Stimulated activated CD8-positive, alpha-beta memory T cell treated with anti-CD3 and anti-CD28 coated beads, Interleukin-4, amount 100 ng/mL, for 4 hours (primary cell): ENCODE measurements at places on chromosomes 3 and 15.

GRCh38 chr15:37872661-37873060, 61.8 kb upstream of the TMCO5A start:
- no peak for DNase-seq

GRCh38 chr3:28853830-28854229, 427.0 kb upstream of the RBMS3 start:
- DNase-seq, result no peak

- no peak for DNase-seq
Observed at GRCh38 chr3:34793057-34793456, 846.3 kb upstream of the ARPP21 start.

- DNase-seq, result no peak
Observed at GRCh38 chr3:35320646-35321407, 318.5 kb upstream of the ARPP21 start.

GRCh38 chr3:115657168-115657567, 33.9 kb downstream of the GAP43 start:
- no peak for DNase-seq

DNA sequence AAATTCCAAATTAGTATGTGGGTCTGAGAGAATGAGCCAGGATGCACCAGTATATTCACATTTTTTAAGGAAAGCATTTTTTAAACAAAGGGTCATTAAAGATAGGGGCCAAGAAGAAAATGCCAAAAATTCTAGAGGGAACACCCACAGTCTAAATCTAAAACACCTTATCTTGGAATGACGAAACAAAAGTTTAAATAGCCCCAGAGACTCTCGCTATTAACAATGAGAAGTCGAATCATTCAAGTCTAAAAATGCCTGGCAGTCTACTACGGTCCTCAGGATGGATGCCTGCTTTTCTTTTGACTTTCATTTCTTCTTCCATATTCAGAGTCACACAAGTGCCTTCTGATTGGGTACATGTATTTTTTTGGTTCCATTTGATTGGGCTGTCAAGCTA, 66.3 kb downstream of the SSUH2 start:
- DNase-seq, result no peak

- no peak for DNase-seq
Observed at GRCh38 chr3:196700801-196701200, 11.2 kb downstream of the CEP19 start.

- DNase-seq, result no peak
Observed at GRCh38 chr15:57152666-57153539, 223.4 kb upstream of the CGNL1 start.

GRCh38 chr15:39474657-39475056, 106.2 kb upstream of the THBS1 start:
- no peak for DNase-seq

DNA sequence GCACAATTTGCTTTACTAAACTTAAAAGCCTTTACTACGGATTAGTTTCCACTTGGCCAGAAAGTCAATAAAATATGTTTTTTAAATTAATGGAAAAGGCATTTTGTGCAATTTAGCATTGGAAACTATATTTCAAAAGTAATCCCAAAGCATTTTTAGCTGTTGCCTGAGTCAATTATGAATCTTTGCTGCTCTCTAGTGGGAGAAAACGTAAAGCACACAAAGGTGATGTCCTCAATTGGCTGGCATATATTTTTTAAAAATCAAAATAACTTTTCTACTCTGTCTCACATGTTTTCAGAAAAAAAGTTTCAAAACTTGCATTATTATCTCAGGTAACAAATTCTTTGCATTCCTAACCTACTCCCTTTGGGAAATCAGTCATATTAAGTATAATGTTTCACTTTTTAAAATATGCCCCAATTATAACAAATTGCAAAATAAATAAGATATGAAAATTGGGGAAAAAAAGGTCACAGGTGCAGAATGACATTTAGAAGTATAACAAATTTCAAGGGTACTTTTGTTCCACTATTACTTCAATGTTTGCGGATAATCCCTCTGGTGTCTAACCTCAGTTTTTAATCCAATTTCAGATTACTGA, 47.2 kb upstream of the TEX55 start:
- no peak for DNase-seq

GRCh38 chr15:59764775-59765174, 75.7 kb upstream of the BNIP2 start:
- DNase-seq, result no peak

DNA sequence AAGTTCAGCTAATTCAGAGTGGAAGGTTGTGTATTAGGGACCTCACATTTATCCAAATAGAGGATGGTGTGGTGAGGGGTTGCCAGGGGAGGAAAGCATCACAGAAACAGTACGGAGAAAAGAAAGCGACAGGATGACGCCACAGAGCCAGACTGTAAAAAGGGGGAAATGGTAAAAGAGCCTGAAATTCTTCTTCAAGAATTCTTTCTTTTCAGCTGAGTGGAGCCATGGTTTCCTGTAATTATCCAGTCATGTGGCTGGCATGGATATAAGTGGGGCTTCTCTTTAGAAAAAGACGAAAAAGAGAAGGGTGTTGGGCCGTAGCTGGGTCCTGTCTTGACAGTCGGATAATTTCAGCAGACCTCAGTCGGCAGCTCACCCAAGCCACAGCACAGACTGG, 24.5 kb upstream of the PSMD6 start:
- DNase-seq, result no peak

GRCh38 chr3:152300029-152300731, 31.5 kb downstream of the MBNL1 start:
- DNase-seq, result no peak

DNA sequence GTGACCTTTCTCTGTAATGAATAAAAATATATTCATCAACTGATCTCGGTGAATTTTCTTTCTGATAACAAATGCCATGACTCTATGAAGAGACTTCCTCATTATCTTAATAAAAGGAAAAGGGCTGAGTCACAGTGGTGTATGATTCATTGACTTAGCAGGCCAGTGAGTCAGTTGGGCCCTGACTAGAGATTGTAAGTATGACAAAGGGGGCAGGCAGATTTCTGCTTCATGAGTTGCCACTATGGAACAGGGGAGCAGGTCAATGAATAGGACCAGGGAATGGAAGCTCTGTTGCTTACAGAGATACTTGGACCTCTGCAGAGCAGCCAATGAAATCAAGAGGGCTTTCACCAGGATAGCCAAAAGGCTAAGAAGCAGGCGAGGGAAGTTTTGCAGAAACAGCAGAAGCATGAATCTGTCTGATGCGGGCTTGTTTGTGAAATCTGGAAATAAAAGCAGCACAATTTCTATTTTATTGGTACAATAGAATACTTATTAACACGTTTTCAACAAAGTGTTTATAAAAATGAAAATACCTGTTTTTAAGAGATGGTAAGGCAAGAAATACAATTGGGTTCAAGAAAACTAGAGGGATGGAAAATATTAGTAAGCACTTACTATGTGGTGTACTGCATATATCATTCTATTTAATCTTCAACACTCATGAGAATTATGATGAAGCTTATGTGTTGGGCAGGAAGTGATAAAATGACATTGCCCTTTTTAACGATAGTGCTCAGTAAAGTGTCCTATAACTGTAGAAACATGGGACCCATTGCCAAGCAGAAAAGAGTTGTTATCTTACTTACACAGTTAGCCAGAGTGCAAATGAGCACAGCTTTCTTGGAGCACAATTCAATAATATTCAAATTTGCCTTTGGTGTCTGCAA, 169.8 kb upstream of the MYRIP start:
- DNase-seq, result no peak

DNA sequence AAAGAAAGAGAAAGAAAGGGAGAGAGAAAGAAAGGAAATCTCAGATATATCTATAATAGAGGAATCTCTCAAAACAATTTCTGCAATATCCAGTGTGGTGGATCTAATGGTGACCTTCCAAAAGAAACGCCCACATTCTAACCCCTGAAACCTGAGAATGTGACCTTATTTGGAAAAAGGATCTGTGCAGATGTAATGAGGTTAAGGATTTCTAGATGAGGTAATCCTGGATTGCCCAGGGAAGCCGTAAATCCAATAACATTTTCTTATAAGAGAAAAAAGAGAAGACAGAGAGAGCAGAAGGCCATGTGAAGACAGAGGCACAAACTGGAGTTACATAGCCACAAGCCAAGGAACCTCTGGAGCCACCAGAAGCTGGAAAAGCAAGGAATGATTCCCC, 307.6 kb downstream of the ZBTB20 start:
- no peak for DNase-seq

DNA sequence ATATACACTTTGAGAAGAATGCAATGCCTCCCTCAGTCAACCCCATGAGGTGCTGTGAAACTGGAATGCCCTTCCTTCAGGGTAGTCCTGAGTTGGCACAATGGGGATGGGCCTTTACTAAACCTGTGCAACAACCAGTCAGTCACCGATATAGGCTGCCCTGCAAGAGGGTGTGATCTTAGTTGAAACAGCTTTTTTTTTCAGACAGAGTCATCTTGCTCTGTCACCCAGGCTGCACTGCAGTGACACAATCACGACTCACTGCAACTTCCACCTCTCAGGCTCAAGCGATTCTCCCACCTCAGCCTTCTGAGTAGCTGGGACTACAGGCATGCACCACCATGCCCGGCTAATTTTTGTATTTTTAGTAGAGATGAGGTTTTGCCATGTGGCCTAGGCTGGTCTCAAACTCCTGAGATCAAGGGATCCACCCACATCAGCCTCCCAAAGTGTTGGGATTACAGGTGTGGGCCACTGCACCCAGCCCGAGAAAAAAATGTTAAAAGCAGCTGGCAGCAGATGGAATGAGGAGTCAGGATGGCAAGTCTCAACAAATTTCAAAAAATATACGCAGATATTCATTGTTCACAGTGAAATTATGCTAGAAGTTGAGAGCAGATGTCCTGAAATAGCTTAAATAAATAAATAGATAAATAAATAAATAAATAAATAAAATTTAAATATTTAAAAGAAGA, 31.8 kb downstream of the MYO5A start:
- DNase-seq, result no peak

DNA sequence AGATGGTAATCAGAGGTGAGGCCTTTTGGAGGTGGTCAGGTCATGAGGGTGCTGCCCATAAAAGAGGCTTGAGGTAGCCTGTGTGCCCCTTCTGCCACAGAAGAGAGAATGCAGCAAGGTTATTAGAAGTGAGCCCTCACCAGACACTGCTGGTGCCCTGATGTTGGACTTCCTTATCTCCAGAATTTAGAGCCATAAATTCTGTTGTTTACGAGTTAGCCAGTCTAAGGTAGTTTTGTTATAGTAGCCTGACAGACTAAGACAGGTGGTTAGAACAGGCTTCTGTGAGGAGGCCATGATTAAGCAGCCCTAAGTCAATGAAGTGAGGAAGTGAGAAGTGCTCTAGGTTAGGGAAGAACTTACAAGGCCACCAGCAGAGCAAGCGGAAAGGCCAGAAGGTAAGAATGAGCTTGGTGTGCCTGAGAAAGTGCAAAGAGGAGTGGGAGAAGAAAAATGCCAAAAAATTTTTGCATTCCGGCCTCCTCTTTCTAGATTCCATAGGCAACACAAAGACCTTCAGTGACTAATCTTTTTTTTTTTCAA, 44.2 kb upstream of the STT3B start:
- DNase-seq, result no peak

DNA sequence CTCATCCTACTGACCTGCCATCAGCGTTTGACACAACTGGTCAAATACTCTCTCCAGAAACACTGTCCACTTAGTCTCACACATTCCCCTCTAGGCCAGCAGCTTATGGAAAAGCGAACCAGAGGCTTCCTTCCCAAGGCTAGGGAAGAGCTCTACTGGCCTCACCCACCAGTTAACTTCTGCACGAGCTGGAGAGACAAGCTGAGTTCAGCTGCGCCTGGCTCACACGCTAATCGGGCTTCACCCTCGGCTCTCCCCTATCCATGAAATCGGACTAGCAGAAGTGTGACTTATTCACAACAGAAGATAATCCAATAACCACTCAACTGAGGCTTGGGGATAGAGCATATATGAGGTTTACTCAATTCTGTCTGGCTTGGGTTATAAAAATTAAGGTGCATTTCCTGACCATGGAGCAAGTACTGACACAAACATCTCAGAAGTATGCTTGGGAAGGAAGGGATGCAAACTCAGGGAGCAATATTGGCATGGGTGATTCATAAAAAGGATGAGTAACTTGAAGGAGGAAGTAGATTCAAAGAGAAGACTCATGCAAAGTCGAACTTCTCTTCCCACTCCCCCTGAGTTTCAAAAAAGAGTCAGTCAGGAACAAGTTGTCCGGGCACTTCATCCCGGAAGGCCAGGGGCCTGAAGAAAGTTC, 73.1 kb downstream of the XXYLT1 start:
- DNase-seq, result no peak

- DNase-seq, result no peak
Observed at GRCh38 chr3:178996399-178996798, 75.2 kb downstream of the ZMAT3 start.

DNA sequence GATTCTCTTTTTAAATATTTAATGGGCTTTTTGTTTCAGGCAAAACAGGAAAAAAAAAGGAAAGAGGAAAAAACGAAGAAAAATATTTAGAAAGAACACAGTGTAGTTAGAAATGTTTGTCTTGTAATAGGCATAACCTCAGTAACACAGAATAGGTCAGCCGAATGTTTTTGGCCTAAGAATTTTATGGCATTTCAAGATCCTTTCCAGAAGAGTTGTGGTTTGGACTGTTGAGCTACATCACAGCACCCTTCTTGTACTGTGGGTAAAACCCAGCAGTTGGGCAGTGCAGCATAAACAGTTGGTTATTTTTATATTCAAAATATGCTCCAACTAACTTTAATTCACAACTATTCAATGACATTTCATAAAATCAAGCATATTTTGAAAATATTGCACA, 474.4 kb upstream of the AGTR1 start:
- no peak for DNase-seq

GRCh38 chr3:113825090-113825489, 13.5 kb upstream of the GRAMD1C start:
- no peak for DNase-seq

DNA sequence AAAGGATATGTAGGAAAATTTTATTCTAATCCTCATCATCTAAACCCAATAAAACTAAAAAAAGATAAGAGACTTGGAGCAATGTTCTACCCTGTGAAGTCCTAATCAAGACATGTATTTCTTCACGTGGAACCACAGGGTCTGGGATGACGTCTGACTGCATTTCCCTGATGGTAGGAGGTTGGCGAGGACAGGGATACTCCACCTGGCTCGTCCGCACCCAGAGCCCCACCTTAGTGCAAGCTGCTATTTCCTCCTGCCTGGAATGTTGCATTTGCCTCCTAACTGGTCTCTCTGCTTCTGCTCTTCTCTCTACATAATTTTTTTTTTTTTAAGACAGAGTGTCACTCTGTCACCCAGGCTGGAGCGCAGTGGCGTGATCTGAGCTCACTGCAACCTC, 57.7 kb upstream of the RASGRP1 start:
- no peak for DNase-seq

DNA sequence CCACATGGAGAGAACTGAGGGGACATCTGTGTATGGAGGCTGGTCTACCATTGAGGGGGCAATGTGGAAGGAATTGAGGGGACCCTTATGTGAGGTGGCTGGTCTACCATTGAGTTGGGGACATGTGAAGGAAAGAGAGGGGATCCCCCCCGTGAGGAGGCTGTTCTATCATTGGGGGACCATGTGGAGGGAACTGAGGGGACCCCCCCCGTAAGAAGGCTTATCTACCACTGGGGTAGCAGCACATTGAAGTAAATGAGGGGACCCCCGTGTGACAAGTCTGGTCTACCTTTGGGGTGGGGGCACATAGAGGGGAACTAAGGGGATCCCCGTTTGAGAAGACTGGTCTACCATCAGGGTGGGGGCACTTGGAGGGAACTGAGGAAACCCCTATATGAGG, 158.0 kb downstream of the FBLN2 start:
- DNase-seq, result no peak
